Dermis microvascular lymphatic vessel endothelial cell (primary cell): ENCODE measurements at places on chromosomes 4 and X.

- DNase-seq: no peak
Measured at GRCh38 chr4:24363751-24364150, 220.6 kb downstream of the DHX15 start.

DNA sequence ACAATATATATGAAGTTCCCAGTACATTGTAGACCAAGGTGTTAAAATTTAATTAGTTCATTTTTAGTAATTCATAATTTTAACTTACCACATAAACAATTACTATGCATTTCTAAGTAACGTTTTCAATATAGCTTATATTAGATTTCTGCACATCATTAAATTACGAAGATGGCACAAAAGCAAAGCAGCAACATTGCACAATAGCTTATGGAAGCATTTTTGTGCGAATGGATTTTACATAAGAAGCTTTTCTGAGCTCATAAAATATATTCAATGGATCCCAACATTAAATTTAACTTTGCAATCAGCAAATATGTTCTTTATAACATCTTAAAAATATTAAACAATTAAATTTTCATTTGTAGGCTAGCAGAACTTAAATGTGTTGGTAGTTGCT, 875.4 kb downstream of the ADGRL3 start:
- DNase-seq: no peak

- DNase-seq: no peak
Measured at GRCh38 chr4:86442881-86443280, 83.0 kb upstream of the MAPK10 start.

GRCh38 chr4:125620066-125620860, 305.5 kb downstream of the FAT4 start:
- no peak for DNase-seq

DNA sequence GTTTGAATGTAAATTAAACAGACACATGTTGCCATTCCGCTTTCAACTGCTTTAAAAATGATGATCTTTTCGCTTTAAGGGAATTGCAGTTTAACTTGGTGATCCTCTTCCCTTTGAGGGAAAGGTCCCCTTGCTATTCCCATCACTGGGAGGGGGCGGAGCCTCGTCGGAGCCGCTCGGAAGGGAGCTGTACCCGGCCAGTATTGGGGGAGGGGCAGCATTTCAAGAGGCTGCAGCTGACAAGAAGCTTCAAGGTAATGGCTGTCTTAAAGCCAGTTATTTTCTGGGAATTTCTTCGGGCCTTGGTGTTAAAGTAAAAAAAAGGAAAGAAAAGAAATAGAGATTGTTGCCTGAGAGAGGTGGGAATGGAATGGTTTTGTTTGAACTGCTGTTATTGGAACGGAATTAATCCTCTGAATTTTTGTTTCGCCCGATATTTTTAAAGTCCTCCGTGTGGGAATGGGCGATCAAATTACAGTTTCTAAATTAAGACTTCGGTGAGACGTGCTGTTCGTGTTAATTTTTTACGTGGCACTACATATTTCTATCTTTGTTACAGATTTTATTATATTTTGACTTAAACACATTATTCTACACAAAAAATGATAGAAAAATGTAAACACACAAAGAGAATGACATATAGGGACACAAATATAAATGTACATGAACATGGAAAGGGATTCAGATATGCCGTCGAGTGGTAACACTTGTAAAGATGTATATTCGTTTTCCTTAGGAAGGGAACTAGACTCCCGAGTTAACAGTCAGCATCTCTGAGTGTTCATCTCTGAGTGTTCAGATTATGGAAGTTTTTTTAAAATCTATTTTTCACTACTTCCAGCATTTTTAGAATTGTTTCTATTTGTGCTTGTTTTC, 9.2 kb downstream of the PWWP3B start:
- DNase-seq: no peak

GRCh38 chrX:49292400-49293362, 10.8 kb upstream of the GAGE10 start:
- no peak for DNase-seq

GRCh38 chr4:135240796-135241195, 1039.2 kb upstream of the PABPC4L start:
- no peak for DNase-seq

- DNase-seq: peak; percentile 52
Measured at GRCh38 chr4:107799669-107800450, 24.9 kb upstream of the SGMS2 start.

- no peak for DNase-seq
Measured at GRCh38 chrX:11546917-11547316, 118.8 kb downstream of the ARHGAP6 start.

DNA sequence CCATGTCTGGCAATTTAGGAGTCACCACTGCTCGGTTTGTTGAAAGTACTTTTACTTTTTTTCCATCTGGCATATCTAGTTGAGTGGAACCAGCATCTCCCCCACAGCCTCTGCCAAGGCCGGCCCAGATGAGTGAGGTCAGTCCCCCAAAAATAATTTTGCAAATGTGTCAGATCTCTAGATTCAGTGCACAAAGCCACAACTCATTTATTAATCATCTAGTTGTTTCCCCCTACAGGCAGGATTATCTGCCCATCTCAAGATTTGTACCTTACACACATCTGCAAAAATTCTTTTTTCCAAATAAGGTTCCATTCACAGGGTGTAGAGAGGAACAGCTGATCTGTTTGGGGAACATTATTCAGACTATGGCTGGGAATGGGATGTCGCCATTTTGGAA, 174.0 kb upstream of the MXRA5 start:
- DNase-seq: no peak

DNA sequence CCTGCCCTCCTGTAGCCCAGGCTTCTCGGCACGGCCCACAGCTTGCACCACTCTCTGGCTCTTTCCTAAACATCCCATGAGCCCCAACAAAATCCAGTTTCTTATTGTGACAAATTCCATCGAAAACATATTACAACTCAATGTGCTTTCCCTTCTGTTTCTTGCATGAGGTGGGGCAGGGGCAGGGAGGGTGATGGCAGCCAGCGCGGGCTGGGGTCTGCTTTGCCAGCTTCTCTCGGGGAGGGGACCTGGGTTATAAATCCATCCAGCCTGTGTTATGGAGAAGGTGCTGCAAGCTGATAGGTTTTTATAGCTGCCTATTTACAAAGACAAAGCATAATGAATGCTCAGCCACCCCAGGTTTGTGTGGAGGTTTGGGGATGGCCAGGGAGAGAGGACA, 21.1 kb downstream of the PPP2R2C start:
- DNase-seq: no peak

GRCh38 chr4:127491571-127491970, 141.2 kb upstream of the INTU start:
- DNase-seq: no peak

- no peak for DNase-seq
Measured at GRCh38 chr4:1769692-1770091, 23.4 kb upstream of the FGFR3 start.

DNA sequence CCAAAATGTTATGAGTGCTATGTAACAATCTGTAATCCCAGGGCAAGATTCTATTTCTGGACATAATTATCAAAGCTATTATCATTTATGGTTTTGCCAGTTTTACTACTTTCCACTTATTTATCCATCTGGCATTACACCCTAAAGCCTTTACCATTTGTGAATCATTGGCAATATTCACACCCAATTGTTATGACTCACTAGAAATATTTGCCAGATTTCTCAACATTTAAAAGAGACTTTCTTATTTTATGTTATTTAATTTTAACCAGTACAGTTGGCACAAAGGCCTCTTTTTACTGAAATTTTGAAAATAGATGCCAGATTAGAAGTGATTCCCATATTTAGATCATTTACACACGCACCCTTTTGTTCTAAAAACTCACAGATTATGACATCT, 242.7 kb upstream of the WDFY3 start:
- no peak for DNase-seq

DNA sequence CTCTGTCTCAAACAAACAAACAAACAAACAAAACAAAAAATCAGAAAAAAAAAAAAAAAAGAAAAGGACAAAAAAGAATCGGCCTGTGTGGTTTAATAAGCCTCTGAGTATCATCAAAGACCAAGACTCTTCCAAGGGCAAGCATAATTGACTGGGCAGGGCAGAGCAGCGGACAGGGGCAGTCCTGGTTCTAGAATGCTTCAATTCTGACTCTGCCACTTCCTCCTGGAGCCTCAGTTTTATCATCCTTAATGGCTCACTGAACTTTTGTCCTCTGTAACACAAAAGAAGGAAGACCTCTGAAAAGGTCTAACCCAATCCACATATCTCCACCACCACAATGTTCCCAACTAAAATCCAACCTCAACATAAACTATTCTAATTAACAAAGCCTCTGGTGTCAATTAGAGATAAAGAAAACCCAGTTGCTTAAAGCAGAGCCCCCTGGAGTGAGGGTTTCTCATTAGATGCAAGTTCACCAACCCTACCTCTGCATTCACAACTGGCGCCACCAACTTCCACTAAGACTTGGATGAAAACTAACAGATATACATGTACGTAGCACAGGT, 51.7 kb downstream of the TBC1D9 start:
- DNase-seq: no peak

GRCh38 chrX:40003428-40004245, 94.1 kb downstream of the BCOR start:
- no peak for DNase-seq

DNA sequence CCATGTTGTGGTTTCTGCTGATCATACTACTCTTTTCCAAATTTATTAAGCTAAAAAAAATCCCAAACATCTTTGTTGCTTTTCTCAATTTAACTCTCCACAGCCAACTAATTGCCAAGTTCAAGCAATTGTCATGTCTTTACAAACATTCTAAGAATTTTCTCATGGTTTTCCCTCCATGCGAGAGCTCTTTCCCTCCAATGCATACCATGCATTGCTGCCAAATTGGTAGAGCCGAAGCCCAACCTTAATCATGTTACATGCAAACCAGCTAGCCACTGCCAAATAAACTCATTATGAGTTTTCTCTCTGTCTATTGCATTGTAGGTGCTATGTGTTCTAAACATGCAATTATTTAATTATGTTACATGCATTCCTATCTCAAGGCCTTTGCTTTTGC, 123.9 kb downstream of the GC start:
- DNase-seq: no peak

- no peak for DNase-seq
Measured at GRCh38 chr4:120481756-120482155, 415.1 kb upstream of the MAD2L1 start.

- DNase-seq: no peak
Measured at GRCh38 chrX:49230500-49231232, 2.5 kb downstream of the CACNA1F start.

DNA sequence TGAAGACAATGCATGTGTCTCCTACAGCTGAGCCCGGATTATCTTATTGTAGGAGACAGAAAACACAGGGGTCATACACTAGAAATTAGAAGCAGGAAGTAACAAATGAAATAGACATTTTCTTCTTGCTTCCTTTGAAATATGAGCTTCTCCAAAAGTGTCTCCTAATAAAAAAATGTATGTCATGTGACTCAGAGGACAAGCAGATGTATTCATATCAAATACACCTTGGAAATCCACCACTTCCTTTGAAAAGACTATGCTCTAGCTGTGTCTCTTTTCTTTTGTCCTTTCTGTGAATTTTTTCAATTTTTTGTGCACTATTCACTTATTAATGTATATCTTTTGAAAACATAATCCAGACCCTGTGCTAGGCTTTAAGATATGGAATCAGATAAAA, 1906.2 kb downstream of the C4orf33 start:
- DNase-seq: no peak

GRCh38 chr4:165379678-165380064, 863 bp downstream of the CPE start:
- DNase-seq: no peak

DNA sequence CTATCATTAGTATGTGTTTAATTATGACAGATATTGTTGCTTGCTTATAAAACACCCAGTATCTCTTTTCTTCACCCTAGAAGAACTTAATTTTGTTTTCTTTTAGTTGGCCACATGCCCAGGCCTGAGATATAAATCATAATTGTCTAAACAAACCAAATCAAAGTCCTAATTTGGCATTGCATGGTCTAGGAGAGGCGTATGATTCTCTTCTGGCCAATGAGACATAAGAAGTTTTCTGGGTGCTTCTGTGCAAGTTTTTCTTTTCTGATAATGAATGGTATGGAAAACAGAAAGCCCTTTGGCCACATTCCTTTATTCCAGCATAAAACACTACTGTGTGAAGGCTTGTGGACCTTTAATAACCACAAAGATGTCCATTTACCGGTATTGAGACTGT, 192.9 kb upstream of the CTSO start:
- DNase-seq: no peak

DNA sequence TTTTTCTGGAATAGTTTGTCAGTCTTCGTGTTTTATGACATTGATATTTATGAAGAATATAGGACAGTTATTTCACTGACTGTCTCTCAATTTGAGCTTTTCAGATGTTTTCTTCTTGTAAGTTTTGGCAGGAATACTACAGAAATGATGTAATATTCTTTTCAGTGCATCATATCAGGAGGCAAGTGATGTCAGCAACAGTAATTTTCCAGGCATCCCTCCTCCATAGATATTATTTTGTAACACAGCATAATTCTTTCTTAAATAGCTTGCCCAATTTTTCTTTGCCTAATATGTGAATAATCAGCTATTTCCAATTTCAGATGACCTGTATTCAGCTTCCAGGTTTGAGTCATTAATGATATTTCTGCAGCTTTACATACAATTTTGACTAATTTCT, 211.1 kb downstream of the ADGRL3 start:
- no peak for DNase-seq

- no peak for DNase-seq
Measured at GRCh38 chr4:3732076-3733028, 33.8 kb upstream of the ADRA2C start.

- no peak for DNase-seq
Measured at GRCh38 chrX:71930298-71930697, 19.7 kb downstream of the NHSL2 start.

GRCh38 chrX:31213941-31214340, 142.1 kb upstream of the FTHL17 start:
- no peak for DNase-seq

- DNase-seq: no peak
Measured at GRCh38 chr4:111016416-111016815, 393.5 kb upstream of the PITX2 start.

DNA sequence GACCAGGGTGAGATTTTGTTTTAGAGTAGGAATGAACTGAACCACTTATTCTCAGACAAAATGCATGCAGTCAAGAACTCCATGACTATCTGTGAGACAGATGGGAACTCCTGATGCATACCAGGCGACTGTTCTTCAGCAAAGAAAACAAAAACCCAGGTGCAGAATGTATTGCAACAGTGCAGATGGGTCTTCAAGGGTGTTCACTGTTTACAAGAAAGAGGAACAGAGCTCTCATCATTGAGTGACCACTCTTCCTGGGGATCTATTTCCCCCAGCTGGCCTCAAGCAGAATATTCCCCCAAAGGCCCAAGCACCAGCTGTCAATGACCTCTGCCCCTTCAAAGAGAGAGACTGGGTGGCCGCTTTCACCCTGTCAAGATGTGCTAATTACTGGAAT, 39.7 kb upstream of the BMP3 start:
- no peak for DNase-seq

- peak; percentile 35 for DNase-seq
Measured at GRCh38 chr4:147924604-147925412, 192.9 kb downstream of the ARHGAP10 start.

DNA sequence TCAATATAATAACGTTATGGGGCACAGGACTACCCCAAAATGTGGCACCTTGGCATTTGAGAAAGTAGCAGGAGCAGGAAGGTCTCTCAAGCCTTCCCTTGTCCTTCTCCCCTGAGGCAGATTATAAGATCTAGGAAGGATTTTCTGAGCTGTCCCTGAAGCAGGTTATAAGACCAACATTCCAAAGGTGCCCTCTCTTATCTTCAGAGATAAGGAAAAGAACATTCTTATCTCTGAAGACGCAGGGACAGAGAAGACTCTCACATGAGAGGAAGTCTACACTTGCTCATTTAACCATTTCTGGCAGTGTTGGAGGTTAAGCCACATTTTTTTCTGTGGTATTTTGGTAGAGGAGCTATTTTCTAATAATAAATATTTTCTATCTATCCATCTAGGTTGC, 437.9 kb upstream of the MAOA start:
- DNase-seq: no peak
